ENCODE measurements at places on chromosomes 13 and 19.

GRCh38 chr13:108961542-108962125 is 332.2 kb downstream of the MYO16 start:
- DNase-seq, result no peak

GRCh38 chr19:49155005-49155819 is at the start of gene HRC:
Gene HRC, minus strand, starts transcription at chr19:49155396. Its CDS starts 159 bp downstream, at chr19:49155237.
- peak; percentile 14 for DNase-seq

GRCh38 chr19:53034948-53035675 is 9.4 kb upstream of the ERVV-2 start:
- no peak for DNase-seq

DNA sequence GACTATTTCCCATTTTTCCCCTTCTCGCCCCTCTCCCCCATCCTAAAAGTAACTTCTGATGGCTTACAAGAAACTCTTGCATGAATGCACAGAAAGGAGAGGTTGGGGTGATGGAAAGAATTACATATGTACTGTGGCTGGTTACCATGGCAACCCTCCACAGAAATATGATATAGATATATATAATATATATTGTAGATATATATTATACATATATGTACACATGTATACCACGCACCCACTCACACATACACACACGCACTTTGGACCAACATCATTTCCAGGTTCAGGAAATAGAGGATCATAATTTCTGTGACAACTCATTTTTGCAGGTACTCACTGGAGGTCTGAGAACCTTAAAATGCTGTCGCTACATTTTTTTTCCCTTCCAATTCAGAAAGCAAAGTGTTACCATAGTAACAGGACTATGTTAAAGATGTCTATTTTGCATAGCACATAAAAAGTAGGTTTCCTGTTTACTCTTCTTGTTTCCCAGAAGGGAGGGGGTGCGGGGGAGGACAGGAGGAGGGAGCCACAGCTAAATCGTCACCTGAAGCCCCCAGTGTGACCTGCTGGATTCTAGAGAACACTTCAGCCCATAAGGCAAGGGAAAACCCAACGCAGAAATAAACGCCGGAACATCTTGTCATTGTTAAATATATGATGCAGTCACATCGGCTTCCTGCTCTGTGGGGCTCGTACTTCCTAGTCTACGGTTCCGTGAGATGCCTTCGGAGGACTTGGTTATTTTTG is 44.7 kb downstream of the EFNB2 start:
- DNase-seq, result no peak

DNA sequence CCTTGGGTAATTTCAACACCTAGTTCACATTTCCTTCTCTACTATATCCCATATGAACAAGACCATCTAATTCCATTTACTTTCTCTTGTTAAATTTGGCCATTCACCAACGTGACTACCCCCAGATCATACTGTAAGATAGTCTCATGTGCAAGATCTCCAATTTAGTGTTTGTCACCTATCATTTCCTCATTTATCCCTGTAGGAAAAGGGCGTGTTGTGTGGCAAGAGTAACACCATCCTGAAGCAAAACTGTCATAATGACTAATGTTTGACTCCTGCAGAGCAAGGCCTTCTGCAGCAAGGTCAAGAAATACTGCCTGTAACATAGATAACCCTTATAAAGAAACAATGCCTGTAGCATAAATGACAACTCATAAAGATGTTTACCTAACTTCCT is 51.3 kb downstream of the SUCLA2 start:
- DNase-seq, result no peak

DNA sequence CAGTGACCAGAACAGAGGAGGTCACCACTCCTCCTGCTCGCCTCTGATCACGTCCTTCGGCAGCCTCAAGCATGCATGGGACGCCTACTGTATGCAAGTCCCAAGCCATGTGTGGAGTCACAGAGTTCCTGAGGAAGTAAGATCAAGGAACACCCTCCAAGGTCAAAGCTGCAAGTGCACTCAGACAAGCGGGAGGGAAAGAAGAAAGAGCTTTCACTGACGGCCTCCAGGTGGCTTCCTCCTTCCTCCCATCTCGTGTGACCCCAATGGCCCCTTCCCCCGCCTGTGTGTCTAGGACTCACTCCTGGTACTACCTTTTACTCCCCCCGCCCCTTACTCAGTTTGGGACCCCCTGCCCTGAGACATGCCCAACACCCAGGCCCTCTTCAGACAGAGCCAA is 6.1 kb downstream of the HAUS8 start:
- DNase-seq, result no peak

- no peak for DNase-seq
Measured at GRCh38 chr13:31588893-31589292, 150.4 kb upstream of the RXFP2 start.

GRCh38 chr19:46115396-46116106 is 8.9 kb downstream of the IGFL3 start:
- DNase-seq, result peak; percentile 16

DNA sequence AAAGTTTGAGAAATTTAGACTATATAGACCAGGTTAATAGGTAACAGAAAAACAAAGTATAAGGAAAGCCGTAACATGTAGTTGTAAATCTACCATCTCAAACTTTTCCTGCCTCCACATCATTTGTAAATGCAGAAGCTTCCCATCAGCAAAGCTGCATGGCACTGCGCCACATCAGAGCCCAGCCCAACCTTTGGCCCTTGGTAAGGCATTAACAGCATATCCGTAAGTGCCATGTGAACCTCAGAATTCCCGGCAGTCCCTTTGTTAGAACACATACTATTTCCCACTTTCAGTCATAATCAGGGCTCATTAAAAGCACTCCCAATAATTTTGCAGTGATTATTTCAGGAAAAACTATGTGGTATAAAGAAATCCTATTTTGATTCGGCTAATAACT is 51.6 kb downstream of the MPHOSPH8 start:
- peak; percentile 71 for DNase-seq

GRCh38 chr19:8370176-8371010 is 6.4 kb downstream of the ANGPTL4 start:
- no peak for DNase-seq

DNA sequence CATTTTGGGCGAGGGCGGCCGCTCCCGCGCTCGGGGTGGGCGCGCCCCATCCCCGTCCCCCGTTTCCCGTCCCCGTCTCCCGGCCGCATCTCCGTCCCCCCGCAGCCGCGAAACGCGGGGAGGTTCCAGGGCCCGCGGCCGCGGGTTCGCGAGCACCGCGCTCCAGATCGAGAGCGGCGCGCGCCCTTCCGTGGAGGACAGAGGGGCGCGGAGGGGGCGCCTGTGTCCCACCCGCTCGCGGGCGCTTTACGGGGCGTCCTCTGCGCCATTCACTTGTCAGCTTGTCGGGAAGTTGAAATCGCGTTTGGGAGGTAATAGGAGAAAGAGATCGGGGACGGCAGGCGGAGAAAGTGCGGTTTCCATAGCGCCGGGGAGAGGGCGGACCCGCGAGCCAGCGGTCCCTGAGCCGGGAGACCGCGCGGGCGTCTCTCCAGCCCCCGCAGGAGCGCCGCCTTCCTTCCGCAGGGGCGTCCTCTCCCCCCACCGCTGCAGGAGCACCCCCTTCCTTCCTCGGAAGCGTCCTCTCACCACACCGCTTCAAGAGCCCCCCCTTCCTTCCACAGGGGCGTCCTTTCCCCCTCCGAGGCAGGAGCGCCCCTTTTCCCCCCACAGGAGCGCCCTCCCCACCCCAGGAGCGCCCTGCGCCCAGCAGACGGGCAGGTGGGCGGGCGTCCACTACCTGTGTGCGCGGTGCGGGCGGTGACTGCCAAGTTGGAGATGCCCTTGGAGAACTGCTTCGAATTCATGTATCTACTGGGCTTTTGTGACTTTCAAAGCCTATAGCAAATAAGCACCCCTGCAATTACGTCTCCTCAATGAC is 962 bp upstream of the IRS2 start:
- peak; percentile 49 for DNase-seq

GRCh38 chr19:50432221-50433028 is at the start of gene MYBPC2:
Gene MYBPC2, plus strand, starts transcription at chr19:50432892. Its CDS starts 62 bp downstream, at chr19:50432954.
- DNase-seq, result peak; percentile 39

DNA sequence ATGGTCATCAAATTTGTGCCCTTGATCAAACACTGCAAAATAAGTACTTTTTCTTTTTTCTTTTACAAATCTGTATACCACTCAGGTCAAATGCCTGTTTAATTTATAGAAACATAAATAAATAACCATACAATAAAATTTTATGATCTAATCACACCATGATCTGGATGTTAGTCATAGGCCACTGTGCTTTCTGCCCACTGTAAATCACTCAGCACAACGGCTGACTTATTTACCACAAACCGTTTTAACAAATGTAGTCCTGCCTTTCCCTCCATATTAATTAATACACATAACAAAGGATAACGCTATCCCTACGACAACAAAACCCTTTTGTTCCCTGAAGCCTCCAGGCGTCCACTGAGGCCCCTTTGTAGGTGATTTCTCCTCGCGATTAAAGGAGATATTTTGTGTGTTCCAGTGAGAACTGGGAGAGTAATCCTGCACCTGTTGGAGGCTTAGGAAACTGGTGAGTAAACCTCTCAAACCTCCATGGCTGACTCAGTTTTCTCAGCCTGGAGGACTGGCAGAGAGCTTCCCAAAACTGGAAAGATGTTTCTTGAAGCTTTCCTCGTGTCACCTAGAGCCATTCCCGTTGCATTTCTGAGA is 477.1 kb upstream of the SGCG start:
- no peak for DNase-seq

DNA sequence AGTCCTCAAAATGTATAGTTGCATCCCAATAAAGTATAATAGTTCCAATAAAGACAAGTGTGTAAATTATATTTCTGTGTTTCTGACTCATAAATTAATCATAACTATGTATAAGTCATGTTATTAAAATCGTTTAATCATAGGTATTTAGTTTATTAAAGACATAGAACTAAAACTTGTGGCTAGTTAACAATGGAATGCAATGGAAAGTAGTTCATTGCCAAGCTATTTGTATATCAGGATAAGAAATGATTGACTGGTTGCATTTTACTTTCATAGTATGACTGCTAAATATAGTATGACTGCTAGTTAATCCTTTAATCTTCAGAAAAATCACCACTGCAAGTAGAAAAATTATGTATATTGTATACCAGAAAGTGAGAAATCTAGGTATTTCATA is 16.9 kb downstream of the COG3 start:
- DNase-seq, result no peak

- no peak for DNase-seq
Measured at GRCh38 chr13:108962654-108963053, 333.2 kb downstream of the MYO16 start.

- no peak for DNase-seq
Measured at GRCh38 chr19:45919678-45920077, 5.1 kb upstream of the NANOS2 start.

- DNase-seq, result no peak
Measured at GRCh38 chr13:41746259-41746658, 214.7 kb downstream of the VWA8 start.

DNA sequence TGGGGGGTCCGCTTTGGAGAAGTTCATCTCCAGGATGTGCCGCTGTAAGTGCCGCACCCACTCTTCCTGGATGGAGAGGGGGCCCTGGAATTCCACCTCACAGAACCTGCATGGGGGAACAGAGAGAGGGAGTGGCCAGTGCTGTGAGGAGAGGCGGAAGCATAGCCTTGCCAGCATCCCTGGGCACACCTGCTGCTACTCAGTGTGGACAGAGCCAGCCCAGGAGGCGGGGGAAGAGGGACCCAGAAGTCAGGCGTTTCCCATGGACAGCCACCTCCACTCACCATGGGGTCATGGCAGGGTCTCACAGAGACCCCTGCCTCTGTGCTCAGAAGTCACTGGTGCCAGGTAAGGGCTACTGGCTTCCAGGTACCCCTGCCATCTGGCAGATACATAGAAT is 4.3 kb upstream of the AKAP8L start:
- no peak for DNase-seq

GRCh38 chr13:28475916-28476725 is 18.8 kb downstream of the FLT1 start:
- DNase-seq, result no peak

DNA sequence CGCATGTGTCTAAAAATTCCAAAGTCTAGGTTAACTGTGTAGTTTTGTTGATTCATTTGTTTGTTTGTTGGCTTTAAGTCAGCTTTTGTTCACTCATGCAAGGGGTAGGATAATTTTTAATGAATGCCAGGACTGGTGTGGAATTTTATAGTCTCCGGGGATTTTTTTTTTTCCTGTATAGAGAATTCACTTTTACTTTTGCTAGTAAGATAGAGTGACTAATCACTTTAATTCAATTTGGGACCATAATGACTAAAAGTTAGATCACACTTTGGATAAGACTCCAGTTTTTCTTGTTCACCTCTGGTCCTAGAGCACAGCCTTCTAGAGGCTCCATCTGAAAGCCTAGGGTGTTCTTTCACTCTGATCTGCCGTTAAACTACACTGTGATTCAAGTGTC is 1690.0 kb downstream of the PCDH9 start:
- DNase-seq, result no peak

DNA sequence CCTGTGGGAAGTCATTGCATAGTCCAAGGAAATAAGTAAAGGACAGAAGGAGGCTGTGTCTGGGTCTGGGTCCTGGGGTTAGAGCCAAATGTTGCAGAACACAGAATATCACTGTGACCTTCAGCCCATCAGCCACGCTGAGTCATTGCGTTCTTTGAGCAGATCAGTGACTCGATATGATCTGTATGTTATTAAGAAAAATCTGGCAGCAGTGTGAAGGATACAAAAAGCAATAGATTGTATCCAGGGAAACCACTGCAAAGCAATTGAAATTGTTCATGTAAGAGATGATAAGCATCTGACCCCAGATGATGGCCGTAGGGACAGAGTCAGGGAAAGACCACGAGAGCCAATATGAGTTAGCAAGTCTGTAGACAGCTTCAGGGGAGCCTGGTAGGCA is 1575.1 kb upstream of the SLC10A2 start:
- DNase-seq, result no peak

GRCh38 chr19:3857449-3858003 is 11.3 kb downstream of the ZFR2 start:
- no peak for DNase-seq

GRCh38 chr19:6239401-6239844 is 40.4 kb downstream of the MLLT1 start:
- no peak for DNase-seq

- DNase-seq, result no peak
Measured at GRCh38 chr19:15188851-15189250, 11.9 kb downstream of the NOTCH3 start.

GRCh38 chr19:20664901-20665781 is 3.8 kb upstream of the ZNF626 start:
- DNase-seq, result peak; percentile 52

DNA sequence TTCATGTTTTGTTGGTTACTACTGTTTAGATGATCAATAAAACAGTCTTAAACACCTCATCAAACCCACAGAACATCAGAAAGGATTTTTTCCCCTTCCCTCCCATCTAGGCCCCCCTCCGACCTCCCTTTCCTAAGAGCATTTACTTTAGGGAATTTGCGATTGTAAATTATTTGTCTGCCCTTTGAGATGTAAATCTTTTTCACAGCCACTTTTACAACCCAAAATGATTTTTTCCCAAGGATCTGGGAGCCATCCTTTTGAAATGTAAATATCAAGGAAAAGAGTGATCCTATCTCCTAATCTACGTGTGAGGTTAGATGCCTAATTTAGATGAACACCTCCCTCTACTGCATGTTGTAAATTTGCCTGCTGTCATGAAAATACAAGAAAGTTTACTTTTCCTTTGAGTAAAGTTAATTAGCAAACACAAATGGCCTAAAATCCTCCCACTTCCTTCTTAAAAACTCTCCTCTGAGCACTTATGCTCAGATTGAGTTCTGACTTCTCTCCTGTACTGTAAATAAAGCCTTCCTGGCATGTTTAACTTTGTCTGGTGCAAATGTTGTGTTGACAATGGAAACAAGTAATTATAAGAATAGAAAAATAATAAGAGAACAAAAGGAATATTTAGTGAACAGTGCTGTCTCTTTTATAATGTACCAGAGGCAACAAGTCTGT is 1646.9 kb upstream of the SPRY2 start:
- no peak for DNase-seq

- DNase-seq, result no peak
Measured at GRCh38 chr13:23883255-23883654, 5.9 kb downstream of the MIPEP start.

All from body of pancreas (tissue), 4 donors.